ENCODE measurements at places on chromosomes 2 and 18. TPM values are rescaled to one million over a fixed set of nuclear protein-coding genes. Genes with fewer than 3 reads are reported as not detected.
A peak's percentile ranks its signal among the peaks of the same experiment; 100 is the strongest.

The FAM110C gene
- not detected for total RNA-seq

The CRACDL gene
- total RNA-seq, result not detected

GRCh38 chr18:76806301-76806700 lies 16.1 kb upstream of the ZNF236 start:
- no peak for DNase-seq

GRCh38 chr18:7358989-7359726 lies 128.3 kb downstream of the LRRC30 start:
- no peak for DNase-seq

DNA sequence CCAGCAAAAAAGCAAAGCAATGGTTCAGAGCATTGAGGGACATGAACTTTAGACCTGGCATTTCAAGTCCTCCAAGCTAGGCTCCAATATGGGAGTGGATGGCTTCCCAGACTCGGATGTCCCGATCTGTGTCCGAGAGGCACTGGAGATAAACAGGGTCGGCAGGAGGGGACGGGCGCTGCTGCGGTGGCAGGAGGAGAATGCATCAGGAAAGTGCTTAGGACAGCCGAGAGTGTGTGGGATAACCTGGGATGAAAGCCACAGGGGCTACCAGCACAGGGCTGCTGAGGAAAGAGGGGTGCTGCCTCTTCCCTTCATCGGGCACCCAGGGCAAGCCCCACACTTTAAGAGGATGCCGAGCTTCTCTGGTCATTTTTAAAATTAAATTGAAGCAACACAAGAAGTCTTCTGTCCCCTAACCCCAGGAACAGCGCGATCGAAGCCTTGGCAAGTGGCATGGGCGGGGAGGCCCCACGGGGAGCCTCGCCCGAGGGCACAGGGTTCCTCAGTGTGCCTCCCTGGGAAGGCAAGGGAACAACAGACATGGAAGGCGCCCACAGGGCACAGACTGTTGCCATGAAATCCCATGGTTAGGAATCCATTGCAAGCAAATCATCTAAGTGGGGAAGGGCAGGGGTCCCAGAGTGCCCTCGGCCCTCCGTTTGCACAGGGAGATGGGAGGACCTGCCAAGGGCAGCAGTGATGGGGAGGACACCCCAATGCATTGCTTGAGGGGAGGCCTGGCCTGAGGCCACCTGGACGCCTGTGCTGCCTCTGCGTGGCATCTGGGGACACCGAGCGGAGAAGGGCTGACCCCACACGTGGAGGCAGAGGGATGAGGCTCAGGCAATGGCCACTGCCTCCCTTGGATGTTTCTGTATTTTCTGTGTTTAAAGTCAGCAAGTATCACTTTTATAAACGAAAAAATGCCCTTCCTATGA lies 78.5 kb upstream of the GPC1 start:
- DNase-seq, result no peak

DNA sequence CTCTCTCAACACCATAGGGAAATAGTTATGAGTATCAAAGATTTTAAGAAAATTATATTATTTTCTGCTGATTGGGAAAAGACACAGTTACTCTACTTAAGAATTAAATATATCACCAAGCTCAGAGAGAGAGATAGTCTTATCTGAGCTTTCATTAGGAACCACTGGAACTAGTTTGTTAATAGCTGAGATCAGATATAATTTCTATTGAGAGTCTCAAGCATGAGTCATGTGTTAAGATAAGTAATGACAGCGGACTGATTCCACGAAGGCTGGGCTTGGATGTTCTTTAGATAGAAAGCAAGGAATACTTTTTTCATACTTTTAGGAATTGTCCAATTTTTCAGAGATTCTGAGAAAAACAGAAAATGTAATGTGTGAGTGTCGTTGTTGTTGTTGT lies 44.4 kb upstream of the RBM44 start:
- DNase-seq, result no peak

DNA sequence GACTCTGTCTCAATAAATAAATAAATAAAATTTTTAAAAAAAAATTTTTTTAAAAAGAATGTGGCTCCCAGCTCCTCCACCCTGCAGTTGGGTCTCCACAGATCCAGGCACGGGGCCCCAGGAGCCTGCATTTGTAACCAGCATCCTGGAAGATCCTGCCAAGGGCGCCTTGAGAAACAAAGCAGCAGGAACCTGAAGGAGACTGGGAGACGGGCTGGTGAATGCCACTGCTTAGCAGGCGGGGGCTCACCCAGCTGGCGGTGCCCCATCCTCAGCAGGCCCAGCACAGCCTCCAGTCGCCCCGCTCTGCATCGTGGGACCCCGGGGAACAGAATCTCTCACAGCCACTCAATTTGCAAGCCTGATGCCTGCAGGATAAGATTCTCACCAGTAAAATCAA lies 187.5 kb upstream of the SALL3 start:
- no peak for DNase-seq

GRCh38 chr2:70553334-70553583 lies 367 bp downstream of the TGFA start:
- DNase-seq, result no peak

GRCh38 chr2:171985076-171985475 lies 14.7 kb upstream of the METAP1D start:
- DNase-seq, result peak; percentile 43

All from RPMI7951 (cell line).